ENCODE measurements at places on chromosomes 2 and 18.

GRCh38 chr2:69755862-69756467 lies 14.0 kb downstream of the ANXA4 start:
- no peak for DNase-seq

DNA sequence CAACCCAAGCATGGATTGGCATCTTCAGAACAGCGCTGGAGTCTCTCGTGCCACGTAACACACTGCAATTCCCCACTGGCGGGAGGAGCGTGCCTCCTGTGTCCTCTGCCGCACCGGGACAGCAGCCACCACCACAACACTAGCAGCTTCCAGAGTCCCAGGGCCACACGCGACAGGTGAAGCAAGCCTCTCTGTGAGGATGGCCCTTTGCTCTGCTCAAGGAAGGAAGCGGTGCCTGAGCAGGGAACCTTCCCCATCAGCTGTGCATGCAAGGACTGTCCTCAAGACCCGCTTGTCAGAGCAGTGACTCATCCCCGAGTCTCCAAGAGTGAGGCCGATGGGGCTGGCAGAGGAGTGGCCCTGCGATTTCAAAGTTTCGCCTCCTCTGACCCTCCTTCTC lies 44.0 kb downstream of the TTC32 start:
- DNase-seq: no peak

DNA sequence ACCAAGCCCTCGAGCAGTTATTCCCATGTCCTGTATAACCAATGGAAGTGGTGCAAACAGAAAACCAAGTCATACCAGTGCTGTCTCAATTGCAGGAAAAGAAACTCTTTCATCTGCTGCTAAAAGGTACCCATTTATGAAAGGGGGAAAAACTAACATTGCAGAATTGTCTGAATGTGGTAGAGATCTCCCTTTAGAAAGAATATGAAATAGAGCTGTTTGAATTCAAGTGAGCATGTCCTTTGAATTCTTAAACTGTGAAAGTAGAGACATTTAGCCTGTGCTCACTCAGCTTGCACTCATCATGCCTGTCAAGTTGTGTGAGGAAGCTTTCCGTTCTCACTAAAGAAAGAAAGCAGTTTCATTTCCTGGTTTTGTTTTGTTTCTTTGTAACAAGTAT lies 87.4 kb downstream of the EML4 start:
- peak; percentile 21 for DNase-seq

DNA sequence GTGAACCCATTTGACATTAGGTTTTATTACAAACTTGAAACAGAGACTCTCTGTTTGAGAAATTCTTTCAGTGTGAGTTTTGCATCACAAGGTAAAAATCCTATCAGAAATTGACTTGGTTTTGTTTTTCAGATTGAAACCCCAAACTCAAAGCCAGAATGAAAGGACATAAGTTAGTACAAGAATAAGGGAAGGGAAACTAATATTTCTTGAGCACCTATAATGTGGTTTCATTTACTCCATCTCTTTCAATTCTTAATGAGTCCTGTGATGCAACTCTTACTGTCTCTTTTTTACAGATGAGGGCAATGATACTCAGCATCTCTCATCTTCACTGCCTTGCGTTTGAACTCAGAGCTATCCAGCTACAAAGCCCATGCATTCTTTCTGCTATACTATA lies 210.0 kb upstream of the SIX3 start:
- no peak for DNase-seq

GRCh38 chr2:42917425-42917927 lies 125.1 kb upstream of the HAAO start:
- DNase-seq: peak; percentile 95

DNA sequence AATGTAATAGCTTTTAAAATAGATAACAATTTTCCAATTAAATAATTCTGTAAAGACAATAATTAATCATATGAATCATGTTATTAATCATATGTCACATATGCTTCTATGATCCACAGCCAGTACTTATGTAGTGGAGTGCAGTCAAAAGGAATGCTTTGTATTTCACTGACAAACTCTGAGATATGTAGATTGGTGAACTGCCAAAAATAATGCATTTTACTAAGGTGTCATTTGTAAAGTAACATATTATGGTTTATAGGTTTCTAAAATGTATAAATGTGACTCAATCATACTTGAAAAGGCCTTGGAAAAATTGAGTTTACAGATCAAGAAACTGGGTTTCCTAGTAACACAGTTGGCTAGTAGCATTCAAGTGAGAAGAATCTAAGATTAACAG lies 93.8 kb upstream of the KCNH7 start:
- DNase-seq: no peak

GRCh38 chr2:223815186-223815883 lies 22.0 kb downstream of the AP1S3 start:
- peak; percentile 84 for DNase-seq

DNA sequence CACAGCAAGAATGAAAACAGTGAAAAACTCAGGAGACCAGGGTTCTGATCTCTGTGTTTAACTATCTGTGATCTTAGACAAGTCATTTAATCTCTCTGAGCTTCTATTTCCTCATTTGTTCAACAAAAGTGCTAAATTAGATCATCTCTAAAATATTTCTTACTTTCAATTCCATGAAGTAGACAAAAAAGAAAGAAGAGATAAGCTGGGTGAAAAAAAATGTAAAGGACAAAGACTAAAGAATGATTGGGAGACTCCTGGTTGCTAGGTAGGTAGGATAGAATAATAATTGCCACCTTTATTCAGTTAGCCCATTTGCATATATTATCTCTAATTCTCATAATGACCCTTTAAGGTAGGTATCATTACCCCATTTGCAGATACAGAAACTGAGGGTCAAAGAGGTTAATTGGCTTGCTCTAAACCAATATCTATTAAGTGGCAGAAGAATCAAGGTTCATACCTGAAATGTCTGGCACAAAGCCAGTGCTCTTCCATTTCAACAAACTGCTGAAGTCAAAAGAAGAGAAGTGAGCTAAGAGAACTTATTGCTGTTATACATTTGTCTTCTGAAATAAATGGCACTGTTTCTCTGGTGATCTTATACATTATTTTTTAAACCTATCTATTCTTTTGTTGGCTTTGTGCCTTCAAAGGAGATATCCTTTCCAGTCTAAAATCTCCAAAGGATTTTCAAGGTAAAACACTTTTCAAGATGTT lies 141.7 kb downstream of the OTX1 start:
- peak; percentile 3 for DNase-seq

DNA sequence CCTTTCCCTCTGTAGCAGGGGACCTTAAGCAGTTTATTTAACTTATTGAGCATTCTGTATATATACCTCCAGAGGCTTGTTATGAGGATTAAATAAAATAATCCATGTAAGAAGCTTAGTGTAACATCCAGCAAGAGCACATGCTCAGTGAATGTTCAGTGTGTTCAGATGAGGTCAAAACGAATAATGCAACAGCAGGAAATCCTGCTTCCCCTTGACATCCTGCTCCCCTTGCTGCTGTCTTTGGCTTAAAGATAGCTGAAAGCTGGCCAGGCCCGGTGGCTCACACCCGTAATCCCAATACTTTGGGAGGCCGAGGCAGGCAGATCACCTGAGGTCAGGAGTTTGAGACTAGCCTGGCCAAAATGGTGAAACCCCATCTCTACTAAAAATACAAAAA lies 68.7 kb downstream of the COL4A4 start:
- no peak for DNase-seq

DNA sequence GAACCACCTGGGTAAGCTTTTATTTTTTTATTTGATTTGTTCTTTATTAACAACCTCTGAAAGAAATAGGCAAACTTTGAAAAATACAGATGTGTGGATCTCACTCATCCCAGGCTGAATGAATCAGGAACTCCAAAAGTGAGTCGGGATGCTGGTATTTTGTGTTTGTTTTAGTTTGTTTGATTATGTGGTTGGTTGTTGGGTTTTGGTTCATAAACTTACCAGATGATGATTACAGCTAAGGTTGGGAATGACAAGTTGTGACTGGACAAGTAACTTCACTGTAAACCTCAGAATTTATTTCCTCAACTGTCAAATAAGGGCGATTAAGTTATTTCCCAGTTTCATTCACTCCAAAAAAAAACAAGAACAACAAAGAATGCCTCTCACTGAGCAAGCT lies 80.5 kb upstream of the KIF5C start:
- peak; percentile 14 for DNase-seq

GRCh38 chr18:67710639-67711038 lies 194.1 kb upstream of the DSEL start:
- no peak for DNase-seq

GRCh38 chr2:170122883-170123547 lies 54.9 kb upstream of the MYO3B start:
- no peak for DNase-seq

GRCh38 chr2:433216-433615 lies 145.3 kb upstream of the ALKAL2 start:
- no peak for DNase-seq
